ENCODE measurements at places on chromosomes 13 and 19.

DNA sequence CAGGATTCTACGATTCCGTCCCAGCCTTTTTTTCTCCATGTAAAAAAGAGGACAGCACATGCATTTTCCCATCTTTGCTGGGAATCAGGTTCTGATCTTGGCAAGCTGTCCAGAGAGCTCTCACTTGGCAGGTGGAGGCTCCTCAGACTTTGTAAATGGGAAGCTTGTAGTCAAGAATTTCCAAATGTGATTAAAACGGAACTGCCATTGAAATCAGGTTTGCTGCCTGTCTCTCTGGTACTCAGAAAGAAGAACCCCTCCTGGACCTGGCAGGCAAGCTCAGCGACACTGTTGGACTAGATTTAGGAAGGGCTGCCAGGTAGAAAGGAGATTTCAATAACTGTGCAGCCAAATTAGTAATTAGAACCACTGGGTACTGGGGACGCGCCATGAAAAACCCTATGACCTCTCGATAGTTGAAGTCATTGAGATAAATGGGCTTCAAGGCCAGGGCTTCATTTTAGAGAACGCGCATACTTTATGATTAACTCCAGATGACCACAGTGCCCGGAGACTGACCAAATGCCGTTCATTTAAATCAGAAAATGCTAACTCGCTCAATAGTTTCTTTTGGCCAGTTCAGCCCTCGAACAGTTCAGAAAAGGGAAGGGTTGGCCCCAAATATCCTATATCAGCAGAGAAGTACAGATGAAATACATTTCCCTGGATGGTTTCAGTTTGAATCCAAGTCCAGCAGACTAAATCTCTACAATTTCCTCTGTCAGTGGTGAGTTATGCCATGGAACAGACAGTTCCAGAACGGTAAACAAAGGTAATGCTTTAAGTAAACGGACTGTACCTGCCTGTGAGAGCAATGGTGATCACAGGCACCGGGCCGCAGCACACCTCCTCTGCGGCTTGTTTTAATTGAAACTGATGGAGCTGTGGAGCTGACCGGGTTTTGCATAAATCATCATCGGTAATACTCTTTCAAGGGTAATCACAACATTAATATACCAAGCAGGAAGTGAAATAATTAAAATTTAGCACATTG, 517.4 kb downstream of the RFC3 start:
- DNase-seq, result peak; percentile 16

- DNase-seq, result no peak
Measured at GRCh38 chr19:8265872-8266271, 42.3 kb downstream of the CD320 start.

DNA sequence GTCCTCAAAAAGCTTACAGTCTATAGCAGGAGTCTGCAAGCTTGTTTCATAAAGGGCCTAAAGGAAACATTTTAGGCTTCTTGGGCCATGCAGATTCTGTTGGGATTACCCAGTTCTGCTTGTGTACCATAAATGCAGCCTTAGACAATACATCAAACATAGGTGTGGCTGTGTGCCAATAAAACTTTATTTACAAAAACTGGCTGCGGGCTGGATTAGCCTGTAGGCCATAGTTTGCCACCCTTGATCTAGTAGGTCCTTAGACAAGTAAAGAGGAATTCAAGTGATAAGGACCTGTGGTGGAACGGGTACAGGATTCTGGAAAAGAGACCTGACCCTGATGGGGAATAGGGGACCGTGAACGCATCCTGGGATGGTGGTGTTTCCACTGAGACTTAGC, 51.9 kb downstream of the ESD start:
- DNase-seq, result no peak

- DNase-seq, result no peak
Measured at GRCh38 chr19:2449019-2449418, 7.7 kb downstream of the LMNB2 start.

GRCh38 chr19:54795758-54796157, 7.7 kb upstream of the KIR2DL4 start:
- DNase-seq, result no peak

DNA sequence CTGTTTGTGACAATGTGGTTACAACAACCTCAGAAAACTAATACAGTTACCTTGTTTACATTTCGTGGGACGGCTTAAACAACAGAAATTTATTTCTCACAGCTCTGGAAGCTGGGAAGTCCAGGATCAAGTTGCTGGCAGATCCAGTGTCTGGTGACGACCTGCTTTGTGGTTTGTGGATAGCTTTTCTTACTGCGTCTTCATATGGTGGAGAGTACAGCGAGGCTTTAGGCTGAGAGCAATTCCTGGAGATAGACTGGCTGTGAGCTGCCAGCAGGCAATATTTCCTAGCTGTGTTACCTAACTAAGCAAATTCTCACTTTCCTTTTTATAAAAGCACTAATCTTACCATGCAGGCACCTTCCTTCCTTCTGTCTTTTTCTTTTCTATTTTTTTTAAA, 1203.5 kb upstream of the PRR20A start:
- no peak for DNase-seq

GRCh38 chr13:103883698-103884097, 817.5 kb upstream of the SLC10A2 start:
- no peak for DNase-seq

GRCh38 chr13:19959141-19959830, 759 bp downstream of the ZMYM2 start:
- no peak for DNase-seq

DNA sequence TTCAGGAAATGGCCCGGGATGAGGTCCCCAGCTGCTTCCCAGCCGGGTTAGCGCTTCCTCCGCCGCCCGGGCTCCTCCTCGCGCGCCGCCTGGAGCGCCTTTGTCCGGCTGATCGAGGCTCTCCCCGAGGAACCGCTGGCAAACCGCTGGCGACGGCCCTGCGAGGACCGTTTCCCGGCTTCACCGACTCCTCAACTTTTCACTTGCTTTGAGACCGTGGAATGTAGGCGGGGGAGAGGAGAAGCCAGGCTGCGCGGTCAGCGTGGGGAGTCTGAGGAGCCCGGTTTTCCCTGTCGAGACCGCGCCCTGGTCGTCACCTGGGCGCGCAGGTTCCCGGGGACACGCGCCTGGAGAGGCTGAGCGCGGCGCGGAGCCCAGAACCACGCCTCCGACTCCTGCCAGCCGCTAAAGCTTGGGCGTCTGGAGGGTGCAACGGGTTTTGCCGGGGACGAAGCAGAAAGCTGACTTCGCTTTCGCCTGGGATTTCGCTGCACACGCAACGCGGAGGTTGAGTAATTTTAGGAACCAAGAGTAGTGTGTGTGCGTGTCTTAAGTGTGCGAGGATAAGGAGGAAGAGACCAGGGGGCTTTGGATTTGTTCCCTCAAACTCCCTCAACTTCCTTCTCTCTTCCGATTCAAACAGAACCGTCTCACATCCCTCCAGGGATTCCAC, 7.3 kb upstream of the DGKH start:
- peak; percentile 37 for DNase-seq

GRCh38 chr13:79519255-79519654, 38.3 kb downstream of the NDFIP2 start:
- DNase-seq, result no peak

- no peak for DNase-seq
Measured at GRCh38 chr19:7994928-7995809, 10.3 kb downstream of the ELAVL1 start.

DNA sequence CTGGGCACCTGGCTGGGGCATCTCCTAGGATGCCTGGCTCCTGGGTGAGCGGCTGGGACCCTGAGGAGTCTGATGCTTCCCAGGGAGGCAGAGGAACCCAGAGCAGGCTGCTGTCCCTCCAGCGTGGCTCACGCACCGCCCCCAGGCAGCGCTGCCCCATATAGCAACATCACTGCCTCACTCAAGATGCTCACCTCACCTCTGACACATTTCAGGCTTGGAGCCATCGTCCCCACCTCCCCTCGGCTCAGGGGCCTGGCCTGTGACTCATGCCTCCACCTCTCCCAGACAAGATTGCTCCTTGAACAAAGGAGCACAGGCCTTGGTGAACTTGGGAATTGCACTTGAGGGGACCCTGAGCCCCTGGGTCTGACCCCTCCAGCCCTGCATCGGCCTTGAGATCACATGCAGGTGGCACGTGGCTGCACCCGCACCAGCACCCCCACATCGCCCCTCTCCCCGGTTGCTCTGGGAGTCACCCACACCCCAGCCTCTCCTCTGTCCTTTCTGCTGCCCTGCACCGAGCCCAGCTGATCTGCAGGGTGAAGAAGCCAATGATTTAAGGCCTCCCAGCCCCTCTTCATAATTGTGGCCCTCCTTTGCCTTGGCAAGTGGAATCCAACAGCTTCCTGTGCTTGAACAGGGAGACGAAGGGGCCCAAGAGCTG, 11.2 kb downstream of the CEBPA start:
- no peak for DNase-seq

GRCh38 chr13:110347535-110348308, 40.6 kb downstream of the COL4A2 start:
- no peak for DNase-seq

DNA sequence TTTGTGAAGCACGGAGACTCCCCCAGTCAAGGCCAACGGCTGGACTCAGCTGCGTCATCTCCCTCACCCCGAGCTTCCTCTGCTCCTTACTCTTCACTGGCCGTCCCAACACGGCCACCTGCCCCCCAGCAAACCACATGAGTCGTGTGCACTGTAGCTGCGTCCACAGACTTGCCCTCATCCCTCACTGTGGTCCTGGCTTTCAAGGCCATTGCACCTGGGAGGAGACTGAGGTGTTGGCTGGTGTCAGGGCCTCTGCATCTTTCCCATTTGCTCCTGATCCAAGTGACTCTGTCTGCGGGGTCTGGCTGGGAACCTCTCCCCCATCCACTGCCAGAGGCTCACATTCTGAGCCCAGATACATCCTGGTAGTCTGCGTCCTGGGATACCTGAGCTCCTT, 11.5 kb downstream of the PLPP2 start:
- DNase-seq, result no peak

- DNase-seq, result peak; percentile 83
Measured at GRCh38 chr19:42132851-42133528, 744 bp upstream of the POU2F2 start.

DNA sequence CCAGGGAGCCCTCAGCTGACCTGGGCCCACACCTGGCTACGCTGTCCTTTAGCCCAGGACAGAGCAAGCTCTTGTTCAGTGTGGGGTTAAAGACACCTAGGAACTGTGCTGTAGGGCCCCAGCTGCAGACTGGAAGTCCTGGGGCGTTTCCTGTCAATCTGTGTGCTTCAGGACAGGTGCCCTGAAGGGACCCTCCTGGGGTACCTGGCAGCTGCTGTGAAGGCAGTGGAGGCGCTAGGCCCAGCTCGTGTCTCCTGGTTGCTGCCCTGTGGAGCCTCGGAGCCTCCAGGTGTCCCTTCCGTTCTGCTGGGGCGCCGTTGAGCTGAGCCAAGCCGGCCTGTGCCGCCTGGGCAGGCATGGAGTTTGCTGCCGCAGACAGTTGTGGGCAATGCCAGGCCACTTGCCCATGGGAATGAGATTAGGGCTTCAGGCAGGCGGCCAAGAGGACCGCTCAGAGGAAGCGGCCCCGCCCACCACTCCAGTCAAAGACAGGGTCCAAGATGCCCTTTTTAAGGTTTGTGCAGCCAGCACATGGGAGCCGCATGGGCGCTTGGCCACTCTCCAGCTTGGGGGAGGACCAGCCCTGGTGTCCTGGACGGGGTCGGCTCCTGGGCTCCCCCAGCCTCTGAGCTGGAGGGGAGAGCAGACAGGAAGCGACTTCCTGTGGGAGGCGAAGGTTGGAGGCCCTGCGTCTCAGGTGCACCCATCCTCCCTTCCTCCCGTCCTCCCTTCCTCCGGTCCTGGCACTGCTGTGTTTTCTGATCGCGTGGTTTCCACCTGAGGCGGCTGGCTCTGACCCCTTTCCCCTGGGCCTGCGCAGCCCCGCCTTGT, 4.0 kb downstream of the PTBP1 start:
- DNase-seq, result peak; percentile 74

DNA sequence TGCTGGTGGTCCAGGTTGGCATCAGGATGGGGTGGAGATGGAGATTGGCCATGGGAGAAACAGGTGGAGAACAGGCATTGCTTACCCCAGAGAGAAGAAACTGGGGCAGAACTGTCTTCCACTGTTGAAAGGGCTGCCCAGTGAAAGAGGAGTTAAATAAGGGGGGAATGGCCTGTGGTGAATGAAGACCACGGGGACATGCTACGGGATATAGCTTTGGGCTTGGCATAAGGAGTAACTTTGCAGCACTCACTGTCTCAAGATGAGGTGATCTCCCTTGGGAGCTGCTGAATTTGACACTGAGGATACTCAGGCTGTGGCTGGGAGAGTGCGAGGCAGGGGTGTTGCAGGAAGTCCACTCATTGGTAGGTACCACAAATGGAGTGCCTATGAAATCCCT, 10.6 kb upstream of the GPR18 start:
- no peak for DNase-seq

- no peak for DNase-seq
Measured at GRCh38 chr13:80530191-80530590, 189.3 kb upstream of the SPRY2 start.

DNA sequence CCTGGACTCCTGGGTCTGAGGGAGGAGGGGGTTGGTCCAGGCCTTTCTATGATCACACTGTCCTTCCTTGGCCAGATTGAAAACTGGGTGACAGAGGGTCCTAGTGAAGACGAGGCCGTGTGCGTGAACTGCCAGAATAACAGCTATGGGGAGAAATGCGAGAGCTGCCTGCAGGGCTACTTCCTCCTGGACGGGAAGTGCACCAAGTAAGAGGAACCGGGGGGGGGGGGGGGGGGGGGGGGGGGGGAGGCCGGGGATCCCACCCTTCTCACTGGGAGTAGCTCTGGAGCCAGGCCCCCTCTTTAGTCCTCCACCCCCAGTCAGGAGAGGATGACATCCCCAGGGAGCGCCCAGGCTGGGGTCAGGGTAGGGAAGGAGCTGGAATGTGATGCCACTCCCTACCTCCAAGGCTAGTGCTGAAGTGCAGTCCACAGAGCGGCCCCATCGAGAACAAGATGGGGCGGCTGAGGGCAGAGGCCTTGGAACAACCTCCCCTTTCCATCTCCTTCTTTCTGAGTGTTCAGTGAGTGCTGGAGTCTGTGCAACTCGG, 19.4 kb downstream of the CNFN start:
- DNase-seq, result no peak

GRCh38 chr19:3459089-3459881, 21.0 kb downstream of the SMIM24 start:
- DNase-seq, result no peak

GRCh38 chr19:53554804-53555203, 16.9 kb downstream of the ZNF331 start:
- DNase-seq, result no peak

DNA sequence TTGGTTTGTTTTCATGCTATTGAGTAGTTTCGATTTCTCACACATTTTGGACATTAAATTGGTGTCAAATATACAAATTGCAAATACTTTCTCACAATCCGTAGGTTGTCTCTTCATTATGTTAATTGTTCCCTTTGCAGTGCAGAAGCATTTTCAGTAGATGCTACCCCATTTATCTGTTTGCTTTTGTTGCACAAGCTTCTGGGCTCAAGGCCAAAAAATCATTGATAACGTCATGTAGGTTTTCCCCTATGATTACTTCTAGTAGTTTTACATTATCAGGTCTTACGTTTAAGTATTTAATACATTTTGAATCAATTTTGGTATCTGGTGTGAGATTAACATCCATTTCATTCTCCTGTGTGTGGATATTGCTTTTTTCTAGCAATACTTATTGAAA, 14.0 kb upstream of the ZNF347 start:
- DNase-seq, result no peak

- no peak for DNase-seq
Measured at GRCh38 chr13:47168066-47168465, 271.2 kb upstream of the HTR2A start.

- DNase-seq, result no peak
Measured at GRCh38 chr19:2394054-2394441, 33.3 kb downstream of the TIMM13 start.

- peak; percentile 95 for DNase-seq
Measured at GRCh38 chr19:55624109-55625003, at the start of gene ZNF784. Gene ZNF784 (minus strand): TSS chr19:55624566. CDS start chr19:55624561, 5 bp downstream.

Data from NCI-H2081 (cell line).